Fibroblast of skin of scalp (primary cell): ENCODE measurements at places on chromosomes 7 and 10.

DNA sequence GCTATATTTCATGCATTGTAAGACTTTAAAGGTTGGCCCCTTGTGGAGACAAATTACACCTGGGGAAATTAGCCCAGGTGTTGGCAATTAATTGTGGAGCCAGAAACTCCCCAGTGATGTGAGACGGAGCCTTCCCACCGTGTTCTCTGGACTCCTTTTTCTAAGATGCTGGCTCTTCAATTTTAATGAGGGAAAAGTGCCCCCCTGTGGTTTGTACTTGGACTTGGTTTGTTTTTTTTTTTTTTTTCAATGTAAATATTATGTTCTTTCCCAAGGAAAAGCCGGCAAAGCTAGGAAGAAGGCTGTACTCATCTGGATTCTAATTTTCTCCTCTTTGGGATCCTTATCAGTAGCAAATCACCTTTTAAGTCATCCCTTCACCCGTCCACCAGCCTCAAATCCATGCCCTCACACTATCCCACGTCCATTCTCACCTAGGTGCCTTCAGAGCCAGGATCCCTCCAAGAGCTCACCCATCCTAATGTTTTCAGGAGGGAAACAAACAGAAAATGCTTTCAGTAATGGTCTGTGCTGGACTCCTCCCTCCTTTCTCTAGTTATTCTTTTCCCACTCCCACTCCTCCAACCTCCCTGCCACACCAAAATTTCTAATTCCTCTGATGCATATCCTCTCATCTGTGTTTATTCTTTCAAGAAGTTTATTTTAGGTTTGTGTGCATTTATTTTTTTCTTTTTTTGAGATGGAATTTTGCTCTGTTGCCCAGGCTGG is 20.4 kb upstream of the ST8SIA6 start:
- peak; percentile 27 for DNase-seq

DNA sequence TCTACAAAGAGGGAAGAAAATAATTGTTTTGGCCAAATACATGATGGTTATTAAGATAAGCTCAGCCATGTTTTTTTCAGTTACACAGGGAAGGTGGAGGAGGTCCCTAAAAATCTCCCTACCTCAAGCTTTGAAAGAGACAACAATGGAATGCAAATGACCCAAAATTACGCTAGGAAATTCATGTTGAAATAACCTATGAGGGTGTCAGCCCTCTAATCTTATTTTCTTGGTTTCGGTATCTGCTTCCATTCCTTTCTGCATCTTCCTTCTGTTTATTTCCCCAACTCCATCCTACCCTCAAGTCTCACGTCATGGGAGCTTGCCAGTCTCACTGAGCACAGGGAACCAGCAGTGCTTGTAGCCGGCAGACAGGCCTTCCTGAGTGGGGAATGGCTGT is 40.6 kb upstream of the SMNDC1 start:
- DNase-seq = no peak

- DNase-seq = no peak
These were observed 107.0 kb downstream of the WDR37 start for GRCh38 chr10:1163204-1163660.

DNA sequence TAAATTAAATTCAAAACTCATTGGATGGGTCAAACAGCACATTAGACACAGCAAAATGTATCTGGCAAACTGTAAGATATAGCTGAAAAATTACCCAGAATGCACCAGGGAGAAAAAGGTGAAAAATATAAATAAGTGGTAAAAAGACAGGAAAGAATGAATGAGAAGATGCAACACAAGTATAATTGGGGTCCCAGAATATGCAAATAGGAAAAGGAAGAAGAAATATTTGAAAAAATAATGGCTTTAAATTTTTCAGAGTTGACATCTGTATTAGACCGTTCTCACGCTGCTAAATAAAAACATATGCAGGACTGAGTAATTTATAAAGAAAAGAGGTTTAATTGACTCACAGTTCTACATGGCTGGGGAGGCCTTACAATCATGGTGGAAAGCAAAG is 167.7 kb upstream of the PLXNA4 start:
- DNase-seq = no peak

GRCh38 chr7:99521399-99521798 is 16.9 kb downstream of the ZKSCAN5 start:
- no peak for DNase-seq

DNA sequence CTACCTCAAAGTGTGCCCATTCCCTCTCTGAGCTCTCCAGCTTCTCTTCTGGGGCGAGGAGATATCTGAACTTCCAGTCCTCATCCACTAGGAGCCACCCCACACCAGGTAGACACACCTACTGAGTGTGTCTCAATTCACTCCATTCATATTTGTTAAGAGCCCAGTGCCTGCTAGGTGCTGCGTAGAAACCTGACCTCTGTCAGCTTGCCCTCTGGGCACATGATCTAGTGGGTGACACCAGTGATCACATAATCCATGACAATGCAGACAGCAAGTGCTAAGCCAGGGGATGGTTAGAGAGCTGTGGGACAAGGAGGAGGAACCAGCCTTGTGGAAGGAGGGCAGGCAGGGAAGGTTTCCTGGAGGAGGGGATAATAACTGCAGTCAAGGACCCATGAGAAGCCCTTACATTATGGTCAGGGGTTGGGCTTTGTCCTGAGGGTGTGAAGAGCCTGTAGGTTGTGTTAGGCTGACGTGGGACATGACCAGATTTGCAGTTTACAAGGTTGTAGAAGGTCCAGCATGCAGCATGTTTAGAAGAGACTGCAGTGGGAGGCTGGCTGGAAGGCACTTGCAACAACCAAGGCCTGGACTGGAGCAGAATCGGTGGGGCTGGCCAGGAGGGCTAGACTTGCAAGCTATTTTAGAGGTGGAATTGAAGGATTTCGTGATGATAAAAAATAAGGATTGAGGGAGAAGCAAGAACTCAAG is 81.8 kb downstream of the COL13A1 start:
- DNase-seq = no peak

DNA sequence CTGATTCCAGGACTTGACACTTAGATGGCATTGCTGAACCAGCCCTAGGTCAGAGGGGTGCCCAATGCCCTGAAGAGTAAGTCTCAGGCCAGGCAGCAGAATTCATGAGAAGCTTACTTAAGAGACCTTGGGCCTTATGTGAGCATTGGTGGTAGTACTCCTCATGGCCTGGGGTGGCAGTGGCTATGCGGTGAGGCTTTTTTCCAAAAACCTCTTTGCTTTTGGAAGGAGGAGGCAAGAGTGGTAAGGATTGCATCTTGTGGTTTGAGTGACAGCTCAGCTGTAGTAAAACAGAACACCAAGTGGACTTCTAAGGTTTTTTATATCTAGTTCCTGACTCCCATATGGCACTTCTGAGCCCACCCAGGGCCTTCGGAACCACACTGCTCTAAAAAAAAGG is 459.0 kb upstream of the STEAP1 start:
- DNase-seq = no peak

DNA sequence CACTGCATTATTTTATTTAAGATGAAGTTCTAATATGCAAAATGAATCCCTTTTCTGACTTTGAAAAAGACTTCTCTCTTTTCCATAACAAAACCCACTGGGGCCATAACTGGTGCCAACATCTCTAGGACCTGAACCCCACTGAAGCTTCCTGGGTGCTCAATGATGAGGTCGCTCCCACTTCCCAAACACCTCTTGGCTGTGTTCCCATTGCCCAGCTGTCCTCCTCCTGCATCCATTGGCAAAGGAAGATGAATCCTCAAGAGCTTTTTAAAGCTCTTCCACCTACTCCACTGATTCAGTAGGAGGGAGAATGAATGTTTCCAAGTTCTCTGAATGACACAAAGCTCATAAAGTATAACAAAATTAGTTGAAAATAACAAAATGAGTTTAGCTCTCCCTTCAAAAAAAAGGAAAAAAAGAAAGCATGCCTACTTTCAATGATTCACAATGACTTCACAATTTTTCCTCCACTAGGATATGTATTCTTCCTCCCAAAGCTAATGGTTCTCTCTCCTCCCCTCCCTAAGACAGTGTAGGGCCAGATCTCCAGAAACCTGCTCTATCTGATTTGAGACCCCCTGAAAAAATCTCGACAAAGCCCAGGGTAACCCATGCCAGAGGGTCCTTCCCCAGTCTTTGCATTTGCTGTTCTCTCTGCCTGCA is 64.8 kb downstream of the SORBS1 start:
- DNase-seq = no peak

GRCh38 chr10:126496771-126497545 is 108.7 kb upstream of the ADAM12 start:
- DNase-seq = no peak

- DNase-seq = no peak
These were observed 16.7 kb upstream of the LIPK start for GRCh38 chr10:88689366-88689765.

DNA sequence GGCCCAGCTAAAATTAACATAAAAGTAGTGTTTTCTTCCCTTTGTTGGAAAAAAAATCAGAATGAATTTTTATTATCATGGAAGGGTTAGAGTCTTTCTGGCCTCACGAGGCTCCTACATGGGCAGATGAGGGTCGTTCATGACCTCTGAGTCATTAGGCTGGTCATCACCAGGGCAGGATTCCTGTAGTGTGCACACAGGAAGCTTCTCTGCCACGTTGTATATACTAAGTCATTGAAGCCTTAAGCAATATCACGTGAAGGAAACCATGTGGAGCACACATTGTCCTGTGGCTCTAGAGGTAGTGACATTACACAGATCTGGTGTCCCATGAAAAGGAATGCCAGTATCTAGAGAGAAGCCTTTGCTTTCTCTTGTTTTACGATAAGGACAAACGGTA is 84.7 kb upstream of the C1QL3 start:
- DNase-seq = no peak

GRCh38 chr7:106346167-106346677 is 61.4 kb upstream of the NAMPT start:
- no peak for DNase-seq

- DNase-seq = peak; percentile 72
These were observed 383 bp downstream of the MARVELD1 start for GRCh38 chr10:97713826-97714400.

GRCh38 chr7:151687523-151688235 is 168.0 kb upstream of the RHEB start:
- DNase-seq = peak; percentile 97

DNA sequence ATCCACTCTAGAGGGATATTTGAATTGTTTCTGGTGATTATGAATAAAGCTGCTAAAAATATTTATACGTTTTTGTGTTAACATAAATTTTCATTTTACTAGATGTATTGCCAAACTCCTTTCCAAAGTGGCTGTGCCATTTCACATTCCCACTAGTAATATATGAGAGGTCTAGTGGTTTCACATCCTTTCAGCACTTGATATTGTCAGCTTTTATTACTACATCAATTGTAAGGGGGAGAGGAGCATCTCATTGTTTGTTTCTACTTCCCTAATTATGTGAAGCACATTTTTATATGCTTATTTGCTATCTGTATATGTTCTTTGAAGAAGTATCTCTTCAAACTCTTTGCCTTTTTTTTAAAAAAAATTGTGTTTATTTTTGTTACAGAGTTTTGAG is 184.5 kb downstream of the ADK start:
- DNase-seq = no peak

- no peak for DNase-seq
These were observed 73.5 kb downstream of the LRRN3 start for GRCh38 chr7:111164442-111164841.

DNA sequence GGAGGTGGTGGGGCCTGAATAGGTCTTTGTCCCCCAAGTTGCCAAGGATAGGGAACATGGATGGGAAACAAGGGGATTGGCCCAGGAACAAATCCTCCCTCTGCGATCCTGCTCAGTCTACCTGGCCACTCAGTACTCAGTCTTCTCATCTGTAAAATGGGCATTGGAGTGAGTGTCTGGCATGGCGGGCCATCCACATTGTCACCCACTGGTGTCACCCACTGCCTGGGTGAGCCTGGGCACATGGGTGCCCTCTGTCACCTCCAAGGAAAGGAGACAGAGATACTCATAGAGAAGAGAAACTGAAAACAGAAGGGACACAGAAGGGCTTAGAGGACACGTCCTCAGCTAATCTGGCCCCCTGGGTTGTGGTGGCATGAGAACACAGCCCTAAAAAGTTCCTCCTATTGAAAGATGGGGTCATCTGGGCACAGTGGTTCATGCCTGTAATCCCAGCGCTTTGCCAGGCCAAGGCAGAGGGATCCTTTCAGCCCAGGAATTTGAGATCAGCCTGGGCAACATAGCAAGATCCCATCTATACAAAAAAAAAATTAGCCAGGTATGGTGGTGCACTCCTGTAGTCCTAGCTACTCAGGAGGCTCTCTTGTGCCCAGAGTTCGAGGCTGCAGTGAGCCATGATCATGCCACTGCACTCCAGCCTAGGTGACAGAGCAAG is 12.5 kb upstream of the TNRC18 start:
- DNase-seq = no peak

GRCh38 chr10:649445-649797 is 40.0 kb downstream of the DIP2C start:
- no peak for DNase-seq

DNA sequence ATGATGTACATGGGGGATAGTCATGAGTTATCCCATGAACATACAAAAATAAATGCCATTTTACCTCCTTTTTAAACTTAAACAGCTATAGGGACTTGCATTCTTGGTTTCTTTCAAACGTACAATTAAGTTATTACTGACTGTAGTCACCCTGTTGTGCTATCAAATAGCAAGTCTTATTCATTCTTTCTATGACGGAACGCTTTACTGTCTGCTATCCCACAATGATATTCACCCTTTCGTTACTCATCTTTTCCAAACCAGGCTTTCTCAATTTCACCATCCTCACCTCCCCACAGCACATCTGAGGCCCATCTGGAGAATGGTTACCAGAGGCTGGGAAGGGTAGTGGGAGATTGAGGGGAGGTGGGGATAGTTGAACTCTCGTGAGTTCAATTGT is 218.8 kb downstream of the PHF14 start:
- peak; percentile 31 for DNase-seq

DNA sequence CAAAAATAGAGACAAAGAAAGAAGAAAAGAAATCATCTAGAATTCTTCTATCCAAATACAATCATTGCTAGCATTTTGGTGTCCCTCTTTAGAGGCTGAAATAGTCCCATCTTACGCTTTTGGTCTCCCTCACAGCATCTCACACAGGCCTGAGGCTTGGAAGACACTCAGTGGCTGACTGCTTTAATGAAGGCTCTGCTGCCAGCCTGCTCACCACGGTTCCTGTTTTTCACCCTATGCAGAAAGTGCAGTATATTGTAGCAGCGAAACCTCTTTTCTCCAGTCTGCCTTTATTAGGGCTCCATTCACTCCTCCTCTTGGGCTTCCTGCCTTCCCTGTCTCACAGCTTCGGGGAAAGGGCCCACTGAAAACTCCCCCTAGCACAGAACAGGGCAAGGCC is 102.2 kb downstream of the JCAD start:
- no peak for DNase-seq

DNA sequence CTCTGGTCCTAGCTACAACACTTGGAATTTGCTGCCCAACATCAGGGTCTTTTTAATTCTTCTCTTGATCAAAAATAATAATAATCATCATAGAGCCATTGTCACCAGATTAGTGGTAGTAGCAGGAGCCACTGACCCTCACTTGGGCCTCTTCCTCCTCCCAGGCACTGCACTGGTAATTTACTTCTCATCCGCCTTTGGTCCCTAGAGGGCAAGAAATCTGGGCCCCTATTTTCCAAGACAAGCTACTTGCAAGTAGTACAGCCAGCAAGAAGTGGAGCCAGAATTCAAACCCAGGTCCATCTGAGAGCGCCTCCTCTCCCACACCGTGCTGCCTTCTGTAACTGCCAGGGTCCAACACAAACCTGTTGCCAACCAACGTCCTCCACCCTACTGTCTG is 121.2 kb downstream of the SPDYE5 start:
- DNase-seq = no peak
